ENCODE measurements at places on chromosomes 6 and 20. TPM values are rescaled to one million over a fixed set of nuclear protein-coding genes. Genes with fewer than 3 reads are reported as not detected.

- H3K4me1 ChIP-seq: peaks cover 10% of the 10 kb centered on the region
- H3K36me3 ChIP-seq: peaks cover 14% of the 10 kb centered on the region
- peak overlapping the region; percentile 98 for H3K4me3 ChIP-seq
- peak overlapping the region; percentile 64 for H3K27ac ChIP-seq
- H3K27me3 ChIP-seq: peaks cover 26% of the 10 kb centered on the region
Observed at GRCh38 chr6:1310628-1311399, 1.1 kb upstream of the FOXQ1 start.

- no peaks in the 10 kb centered on the region for H3K36me3 ChIP-seq
- no peak for DNase-seq
- peak overlapping the region; percentile 87 for H3K27ac ChIP-seq
Observed at GRCh38 chr6:79630380-79630882, 698 bp upstream of the SH3BGRL2 start.

- DNase-seq: peak; percentile 75
- H3K27me3 ChIP-seq: no peaks in the 10 kb centered on the region
- no peak overlapping the region for H3K27ac ChIP-seq
- no peaks in the 10 kb centered on the region for H3K36me3 ChIP-seq
Observed at GRCh38 chr6:161370880-161371279, 97.0 kb upstream of the AGPAT4 start.

DNA sequence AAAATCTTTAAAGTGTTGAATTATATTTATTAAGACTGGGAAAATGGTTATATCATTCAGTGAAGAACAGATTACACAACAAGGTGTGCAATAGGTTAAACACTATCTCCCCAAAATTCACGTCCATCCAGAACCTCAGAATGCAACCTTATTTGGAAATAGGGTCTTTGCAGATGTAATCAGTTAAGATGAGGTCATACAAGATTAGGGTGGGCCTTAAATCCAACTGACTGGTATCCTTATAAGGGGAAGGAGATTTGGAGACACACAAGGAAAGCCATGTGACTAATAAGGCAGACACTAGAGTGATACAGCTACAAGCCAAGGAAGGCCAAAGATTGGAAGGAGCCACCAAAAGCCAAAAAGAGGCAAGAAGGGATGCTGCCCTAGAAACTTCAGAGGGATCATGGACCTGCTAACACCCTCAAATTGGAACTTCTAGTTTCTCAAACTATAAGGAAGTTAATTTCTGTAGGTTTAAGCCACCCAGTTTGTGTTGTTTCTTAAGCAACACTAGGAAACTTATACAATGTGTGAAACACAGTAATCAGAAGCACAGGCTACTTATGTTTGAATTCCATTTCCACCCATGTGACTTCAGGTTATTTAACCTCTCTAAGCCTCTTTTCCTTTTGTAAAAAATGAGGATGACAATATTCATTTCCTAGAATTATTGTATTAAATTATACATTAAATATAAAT is 16.9 kb downstream of the ILRUN start:
- no peaks in the 10 kb centered on the region for H3K27me3 ChIP-seq
- no peaks in the 10 kb centered on the region for H3K36me3 ChIP-seq
- no peaks in the 10 kb centered on the region for H3K4me1 ChIP-seq
- H3K4me3 ChIP-seq: no peak overlapping the region

GRCh38 chr20:16929756-16930155 is 181.6 kb downstream of the OTOR start:
- no peak overlapping the region for H3K27ac ChIP-seq
- DNase-seq: no peak
- no peaks in the 10 kb centered on the region for H3K27me3 ChIP-seq
- no peaks in the 10 kb centered on the region for H3K4me1 ChIP-seq
- no peaks in the 10 kb centered on the region for H3K36me3 ChIP-seq
- H3K4me3 ChIP-seq: no peak overlapping the region

- peaks cover 6% of the 10 kb centered on the region for H3K36me3 ChIP-seq
- H3K27me3 ChIP-seq: peaks cover 15% of the 10 kb centered on the region
- peaks cover 6% of the 10 kb centered on the region for H3K4me1 ChIP-seq
- no peak overlapping the region for H3K4me3 ChIP-seq
- DNase-seq: peak; percentile 6
- no peak overlapping the region for H3K27ac ChIP-seq
Observed at GRCh38 chr20:63047946-63048345, 41.2 kb upstream of the BHLHE23 start.

- DNase-seq: no peak
- H3K4me1 ChIP-seq: no peaks in the 10 kb centered on the region
- no peaks in the 10 kb centered on the region for H3K36me3 ChIP-seq
Observed at GRCh38 chr6:143468026-143468425, 17.4 kb downstream of the PEX3 start.

DNA sequence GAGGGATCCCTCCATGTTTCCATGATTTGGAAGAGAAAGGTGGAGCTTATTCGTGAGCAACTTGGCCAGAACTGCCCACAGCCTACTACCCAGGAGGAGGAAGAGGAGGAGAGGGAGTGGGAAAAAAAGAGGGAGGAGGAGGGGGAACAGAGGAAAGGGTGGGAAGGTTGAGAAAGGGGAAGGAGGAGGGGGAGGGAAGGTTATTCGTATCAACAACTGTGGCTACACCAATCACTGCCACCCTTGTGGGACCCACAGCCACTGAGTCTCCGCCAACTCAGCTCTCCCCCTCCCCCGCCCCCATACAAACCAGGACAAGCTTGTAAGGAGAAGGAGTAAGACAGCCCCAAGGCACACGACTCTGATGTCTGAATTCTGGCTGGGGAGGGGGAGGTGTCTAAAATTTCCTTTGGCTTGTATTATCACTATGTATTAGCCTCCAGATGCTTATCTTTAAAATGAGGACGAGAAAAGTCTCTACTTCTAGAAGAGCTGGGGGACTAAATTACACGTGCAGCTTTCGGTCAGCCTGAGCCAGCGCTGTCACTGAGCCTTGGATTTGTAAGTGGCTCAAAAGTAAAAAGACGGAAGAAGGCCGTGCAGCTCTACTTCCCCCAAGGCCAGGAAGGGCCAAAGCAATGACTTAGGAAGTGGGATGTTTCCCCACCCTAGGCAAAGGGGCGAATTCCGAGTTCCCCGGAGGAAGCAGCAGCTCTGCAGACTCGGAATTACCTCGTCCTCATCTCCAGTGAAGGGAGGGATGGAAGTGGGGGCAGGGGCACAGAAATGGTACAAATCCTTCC is 1.0 kb downstream of the FKBP1A start:
- peaks cover 3% of the 10 kb centered on the region for H3K36me3 ChIP-seq
- peaks cover 20% of the 10 kb centered on the region for H3K27me3 ChIP-seq
- DNase-seq: peak; percentile 26
- peak overlapping the region; percentile 93 for H3K4me3 ChIP-seq

GRCh38 chr6:24126586-24127192 is 674 bp downstream of the NRSN1 start:
- H3K27me3 ChIP-seq: peaks cover 3% of the 10 kb centered on the region
- no peaks in the 10 kb centered on the region for H3K36me3 ChIP-seq
- peak overlapping the region; percentile 88 for H3K4me3 ChIP-seq
- peak overlapping the region; percentile 19 for H3K27ac ChIP-seq

DNA sequence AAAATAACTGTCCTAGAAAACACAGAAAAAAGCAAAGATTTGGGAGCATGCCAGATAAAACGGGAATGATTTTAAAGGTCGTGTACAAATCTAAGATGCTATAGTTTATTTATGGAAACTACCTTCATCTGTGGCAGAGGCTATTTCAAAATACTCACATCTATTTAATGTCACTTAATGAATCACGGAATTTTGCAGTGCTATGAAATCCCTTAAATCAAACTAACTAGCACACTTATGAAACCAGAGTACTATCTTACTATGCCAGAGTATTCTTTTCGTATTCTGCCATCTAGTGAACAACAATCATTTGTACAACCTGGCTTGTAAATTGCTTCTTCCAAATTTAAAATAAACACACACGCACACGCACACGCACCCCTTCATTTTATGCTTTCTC is 77.9 kb upstream of the BMP5 start:
- no peak for DNase-seq
- no peaks in the 10 kb centered on the region for H3K36me3 ChIP-seq
- H3K27ac ChIP-seq: no peak overlapping the region
- H3K4me1 ChIP-seq: no peaks in the 10 kb centered on the region
- peaks cover 3% of the 10 kb centered on the region for H3K27me3 ChIP-seq

GRCh38 chr6:33049323-33050013 is 24.0 kb downstream of the HLA-DPA1 start:
- H3K36me3 ChIP-seq: peaks cover 6% of the 10 kb centered on the region
- H3K27ac ChIP-seq: no peak overlapping the region
- H3K27me3 ChIP-seq: no peaks in the 10 kb centered on the region
- H3K4me1 ChIP-seq: no peaks in the 10 kb centered on the region

DNA sequence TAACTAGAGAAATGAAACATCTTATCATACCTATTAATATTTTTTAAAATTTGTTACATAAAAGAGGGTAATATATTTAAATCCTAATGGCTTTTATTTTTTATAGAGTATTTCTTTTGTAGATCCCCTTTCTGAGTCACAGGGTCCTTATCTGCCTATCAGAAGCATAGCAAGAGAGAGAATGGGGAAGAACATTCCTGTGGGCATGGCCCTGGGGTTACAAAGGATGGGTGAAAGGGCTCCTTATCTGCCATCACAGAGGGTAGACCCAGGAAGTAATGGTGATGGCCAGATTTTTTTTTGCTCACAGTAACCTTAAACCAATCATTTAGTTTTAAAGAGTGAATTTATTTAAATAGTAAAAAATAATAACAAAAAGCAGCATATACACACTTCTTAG is 582.1 kb upstream of the HTR1E start:
- DNase-seq: no peak
- no peaks in the 10 kb centered on the region for H3K4me1 ChIP-seq
- H3K36me3 ChIP-seq: no peaks in the 10 kb centered on the region
- no peak overlapping the region for H3K27ac ChIP-seq
- no peak overlapping the region for H3K4me3 ChIP-seq

The RFX6 gene
- total RNA-seq: not detected

The OOEP gene
- total RNA-seq: not detected

The IP6K3 gene
- total RNA-seq: 2.7 TPM

The ARMC12 gene
- 2.6 TPM for total RNA-seq

Measured in glutamatergic neuron (in vitro differentiated cells).